G401 (cell line): ENCODE measurements at places on chromosomes 7 and 10.

GRCh38 chr7:7693881-7694280 is 24.5 kb downstream of the RPA3 start:
- DNase-seq, result no peak

- DNase-seq, result no peak
Measured at GRCh38 chr7:81333004-81333403, 414.2 kb upstream of the SEMA3C start.

DNA sequence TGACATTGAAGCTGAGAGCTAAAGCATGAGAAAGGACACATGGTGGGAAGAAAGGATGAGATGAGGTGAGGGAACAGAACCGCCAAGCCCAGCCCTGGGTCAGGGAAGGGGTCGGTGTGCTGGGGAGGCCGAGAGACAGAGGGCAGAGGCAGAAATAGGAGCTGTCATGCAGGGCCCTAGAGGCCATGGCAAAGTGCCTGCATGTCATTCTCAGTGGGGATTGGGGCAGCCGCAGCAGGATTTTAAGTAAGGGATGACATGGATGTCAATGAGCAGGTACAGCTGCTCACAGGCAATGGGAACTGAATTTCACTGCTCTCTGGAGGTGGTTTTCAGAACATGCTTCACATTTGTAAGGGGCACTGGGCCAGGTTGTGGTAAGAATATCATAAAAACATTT is 227.4 kb downstream of the RAB11FIP2 start:
- no peak for DNase-seq

DNA sequence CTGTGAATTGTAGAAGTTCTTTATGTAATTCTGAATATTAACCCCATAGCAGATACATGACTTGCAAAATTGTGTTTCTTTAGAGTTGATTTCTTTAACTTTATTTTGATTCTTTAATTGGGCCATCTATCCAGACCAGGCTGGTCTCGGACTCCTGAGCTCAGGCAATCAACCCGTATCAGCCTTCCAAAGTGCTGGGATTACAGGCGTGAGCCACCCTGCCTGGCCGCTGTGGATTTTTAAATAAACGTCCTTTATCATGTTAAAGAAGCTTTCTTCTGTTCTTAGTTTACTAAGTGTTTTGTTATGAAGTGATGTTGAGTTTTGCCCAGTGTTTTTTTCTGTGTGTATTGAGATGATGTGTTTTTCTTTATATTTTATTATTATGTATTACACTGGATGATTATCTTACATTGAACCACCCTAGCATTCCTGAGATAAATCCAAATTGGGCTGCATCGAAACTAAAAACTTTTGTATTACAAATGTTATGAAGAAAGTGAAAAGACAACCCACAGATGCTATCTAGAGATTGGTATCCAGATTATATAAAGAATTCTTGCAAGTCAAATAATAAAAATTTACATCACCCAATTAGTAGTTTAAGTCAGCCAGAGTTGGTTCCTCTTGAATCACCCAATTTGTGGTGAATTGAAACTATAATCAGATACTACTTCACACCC is 118.1 kb downstream of the TPST1 start:
- no peak for DNase-seq

- no peak for DNase-seq
Measured at GRCh38 chr7:99380823-99381663, 6.5 kb downstream of the ARPC1B start.

DNA sequence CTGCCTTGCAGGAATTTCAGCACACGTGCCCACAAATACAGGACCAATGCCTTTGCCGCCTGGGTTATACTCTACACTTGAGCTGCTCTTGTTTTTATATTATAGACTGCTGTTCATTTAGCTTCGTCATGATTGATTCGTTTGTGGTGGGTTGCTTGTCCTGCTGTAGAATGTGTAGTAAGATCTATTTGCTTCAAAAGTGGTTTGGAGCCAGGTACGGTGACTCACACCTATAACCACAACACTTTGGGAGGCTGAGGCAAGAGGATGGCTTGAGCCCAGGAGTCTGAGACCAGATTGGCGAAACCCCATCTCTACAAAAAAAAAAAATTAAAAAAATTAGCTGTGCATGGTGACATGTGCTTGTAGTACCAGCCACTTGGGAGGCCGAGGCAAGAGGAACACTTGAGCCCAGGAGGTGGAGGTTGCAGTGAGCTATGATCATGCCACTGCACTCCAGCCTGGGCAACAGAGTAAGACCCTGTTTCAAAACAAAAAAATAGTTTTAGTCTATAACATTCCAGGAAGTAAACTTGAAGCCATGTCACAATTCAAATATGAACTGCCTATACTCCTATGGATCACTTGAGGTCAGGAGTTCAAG is 9.0 kb upstream of the RHBDD2 start:
- DNase-seq, result no peak

DNA sequence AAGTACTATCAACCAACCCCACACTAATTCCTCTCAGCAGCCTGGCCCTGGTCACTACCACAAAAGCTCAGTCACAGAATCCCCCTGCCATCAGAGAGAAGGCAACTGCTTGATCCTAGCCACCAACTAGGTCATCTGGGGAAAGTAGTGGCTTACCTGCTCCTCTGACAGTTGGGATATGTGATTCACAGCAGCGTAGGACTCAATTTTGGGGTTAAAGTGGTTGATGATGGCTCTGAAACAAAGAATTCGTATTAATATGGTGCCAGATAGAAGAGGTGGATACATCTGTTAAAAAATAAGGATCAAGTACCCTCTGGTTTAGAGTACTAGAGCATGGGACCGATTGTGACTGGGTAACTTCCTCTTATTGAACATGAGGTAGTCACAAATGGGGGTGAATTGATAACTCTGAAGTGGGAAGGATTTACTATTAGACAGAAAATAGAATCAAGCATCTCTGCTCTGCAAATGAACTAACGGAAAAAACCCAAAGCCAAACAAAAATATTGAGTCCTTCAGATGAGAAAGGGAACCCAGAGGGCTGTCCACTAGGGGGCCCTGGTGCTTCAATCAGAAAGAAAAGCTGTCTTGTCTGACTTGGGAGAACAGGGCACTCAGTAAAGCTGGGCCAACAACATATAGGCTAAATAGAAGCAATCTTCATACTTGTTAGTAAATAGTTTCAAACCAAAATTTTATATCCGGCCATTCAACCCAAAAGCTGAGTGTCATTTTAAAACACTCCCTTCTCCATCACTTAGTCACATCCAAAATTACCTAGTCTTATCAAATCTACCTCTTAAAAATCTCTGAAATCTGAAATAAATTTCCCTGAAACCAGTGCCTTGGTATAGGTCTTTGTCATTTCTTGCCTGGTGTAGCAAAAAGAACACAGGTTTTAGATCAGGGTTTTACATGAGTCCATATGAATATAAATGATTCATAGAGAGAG is 45.9 kb upstream of the KCNIP2 start:
- DNase-seq, result peak; percentile 82

DNA sequence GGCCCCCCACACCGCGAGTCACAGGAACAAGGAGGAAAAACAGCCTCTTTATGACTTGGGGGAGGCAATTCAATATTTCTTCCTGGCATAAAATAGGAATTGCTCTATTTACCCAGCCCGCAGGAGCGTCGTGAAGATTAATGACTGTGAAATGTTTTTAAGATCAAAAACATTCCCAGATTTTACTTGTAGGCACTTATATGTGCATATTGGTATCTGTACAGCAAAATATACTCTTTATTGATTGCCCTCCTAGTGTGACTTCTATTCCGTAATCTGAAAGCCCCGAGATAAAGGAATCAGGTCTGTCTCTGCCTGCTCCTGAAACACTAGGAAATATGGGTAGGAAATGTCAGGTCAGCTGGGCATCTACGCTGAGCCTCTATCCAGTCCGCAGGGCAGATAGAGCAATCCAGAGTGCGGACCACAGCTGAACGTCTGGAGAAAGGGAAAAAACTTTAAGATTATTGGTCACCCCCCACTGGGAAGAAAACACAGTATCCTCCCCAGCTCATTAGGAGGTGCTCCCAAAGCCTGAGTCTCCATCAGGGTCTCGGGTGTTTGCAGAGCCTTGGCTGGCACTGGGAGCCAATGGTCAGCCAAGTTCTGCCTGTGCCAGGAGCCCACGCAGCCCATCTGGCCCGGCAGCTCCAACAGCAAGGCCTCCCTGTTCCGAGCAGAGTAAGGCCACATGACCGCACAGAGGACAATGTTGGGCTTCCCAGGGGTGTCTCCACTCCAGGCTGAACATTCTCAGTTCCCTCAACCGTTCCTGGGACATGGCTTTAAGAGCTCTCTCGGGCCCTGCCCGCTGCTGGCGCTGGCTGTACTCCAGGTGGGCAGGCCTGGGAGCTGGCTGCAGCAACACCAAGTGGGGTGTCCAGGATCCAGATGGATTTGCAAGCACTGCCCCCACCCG is 7.7 kb downstream of the CTBP2 start:
- peak; percentile 91 for DNase-seq

- peak; percentile 8 for DNase-seq
Measured at GRCh38 chr7:68971634-68972340, 626.5 kb upstream of the AUTS2 start.

DNA sequence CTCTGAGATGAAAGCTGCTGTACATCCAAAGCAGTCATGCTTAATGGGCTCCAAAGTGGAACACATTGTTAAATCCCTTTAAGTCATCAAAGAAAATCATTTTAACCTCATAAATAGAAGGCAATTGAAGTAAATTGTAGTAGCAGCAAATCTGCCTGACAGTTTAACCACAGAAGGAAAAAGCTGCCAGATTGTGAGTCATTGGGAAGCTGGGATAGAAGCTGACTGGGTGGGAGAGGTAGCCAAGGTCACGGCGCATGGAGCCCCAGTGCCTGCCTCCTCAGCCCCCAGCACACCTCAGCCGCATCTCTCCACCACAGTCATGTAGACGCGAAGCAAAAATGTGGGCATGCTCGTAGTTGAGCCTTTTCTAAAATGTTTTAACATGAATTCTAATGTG is 44.0 kb downstream of the TARP start:
- no peak for DNase-seq

DNA sequence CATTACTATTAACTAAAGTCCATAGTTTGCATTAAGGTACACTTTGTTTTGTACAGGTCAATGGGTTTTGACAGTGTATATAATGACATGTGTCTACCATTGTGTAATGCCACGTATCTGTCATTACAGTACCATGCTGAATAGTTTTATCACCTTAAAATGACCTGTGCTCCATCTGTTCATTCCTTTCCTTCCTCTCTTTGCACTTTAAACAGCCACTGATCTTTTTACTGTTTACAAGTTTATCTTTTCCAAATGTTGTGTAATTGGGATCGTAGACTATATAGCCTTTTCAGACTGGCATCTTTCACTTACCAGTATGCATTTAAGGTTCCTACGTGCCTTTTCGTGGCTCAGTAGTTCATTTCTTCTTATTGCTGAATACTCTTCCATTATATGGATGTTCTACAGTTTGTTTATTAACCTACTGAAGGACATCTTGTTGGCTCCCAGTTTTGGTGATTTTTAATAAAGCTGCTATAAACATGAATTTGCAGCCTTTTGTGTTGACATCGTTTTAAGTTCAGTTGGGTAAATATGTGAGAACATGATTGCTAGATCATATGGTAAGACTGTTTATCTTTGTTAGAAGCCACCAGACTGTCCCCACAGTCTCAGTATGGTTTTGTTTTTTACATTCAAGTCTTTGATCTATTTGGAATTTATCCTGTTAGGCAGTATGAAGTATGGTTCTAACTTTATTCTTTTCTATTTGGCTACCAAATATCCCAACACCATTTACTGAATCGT is 24.7 kb downstream of the STAM start:
- DNase-seq, result no peak

DNA sequence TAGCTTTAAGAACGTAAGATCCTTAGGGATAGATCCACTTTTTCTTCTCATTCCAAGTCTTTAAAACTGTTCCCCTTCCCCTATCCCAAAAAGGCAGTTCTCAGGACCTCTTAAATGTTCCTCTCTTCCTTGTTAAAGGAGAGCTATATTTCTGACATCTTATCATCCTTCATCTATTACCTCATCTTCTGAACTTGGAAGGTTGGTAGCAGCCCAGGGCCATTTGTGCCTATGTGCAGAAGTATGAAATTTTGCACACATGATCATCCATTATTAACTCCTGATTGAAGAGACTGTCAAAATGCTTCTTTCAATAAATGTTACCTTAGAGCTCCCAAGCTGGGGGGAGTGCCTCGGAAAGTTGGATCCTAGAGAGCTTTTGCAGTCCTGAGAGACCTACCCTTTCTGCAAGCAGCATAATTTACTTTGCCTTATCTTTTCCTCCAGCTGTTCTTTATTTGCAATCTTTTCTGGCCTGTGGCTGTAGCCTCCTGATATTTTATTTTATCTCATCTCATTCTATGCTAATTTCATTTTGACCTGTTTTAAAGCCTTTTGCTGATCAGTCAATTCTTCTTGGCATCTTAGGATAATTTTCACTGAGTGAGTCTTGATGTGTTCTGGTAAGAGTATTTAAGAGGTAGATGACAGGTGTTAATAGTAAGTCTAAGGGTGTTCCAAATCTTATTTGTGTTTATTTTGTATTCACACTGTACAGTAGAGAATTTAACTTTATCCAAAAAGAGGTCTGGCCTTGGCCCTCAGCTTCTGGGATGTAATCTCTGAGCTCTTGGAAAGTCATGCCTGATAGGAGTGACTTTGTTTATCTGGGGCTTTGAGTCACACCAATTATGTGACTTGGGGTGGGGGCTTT is 135.0 kb upstream of the PDLIM1 start:
- DNase-seq, result no peak

DNA sequence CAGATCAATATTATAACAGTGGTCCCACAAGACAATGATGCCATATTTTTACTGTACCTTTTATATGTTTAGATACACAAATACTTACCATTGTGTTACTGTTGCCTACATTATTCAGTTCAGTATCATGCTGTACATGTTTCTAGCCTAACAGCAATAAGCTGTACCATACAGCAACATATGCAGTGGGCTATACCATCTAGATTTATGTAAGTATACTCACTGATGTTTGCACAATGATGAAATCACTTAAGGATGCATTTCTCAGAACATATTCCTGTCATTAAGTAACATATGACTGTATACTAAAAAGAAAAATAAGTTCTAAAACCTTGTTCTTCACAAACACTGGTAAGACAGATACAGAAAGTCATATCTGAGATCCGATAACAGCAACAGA is 468.6 kb upstream of the SEMA3A start:
- no peak for DNase-seq

- DNase-seq, result no peak
Measured at GRCh38 chr10:65042496-65042895, 1521.3 kb downstream of the REEP3 start.

- DNase-seq, result no peak
Measured at GRCh38 chr7:4245135-4245865, 436.8 kb upstream of the FOXK1 start.

GRCh38 chr10:127971963-127972615 is 65.2 kb downstream of the PTPRE start:
- DNase-seq, result no peak
